AG09309 (cell line): ENCODE measurements at places on chromosomes 12 and 14.

DNA sequence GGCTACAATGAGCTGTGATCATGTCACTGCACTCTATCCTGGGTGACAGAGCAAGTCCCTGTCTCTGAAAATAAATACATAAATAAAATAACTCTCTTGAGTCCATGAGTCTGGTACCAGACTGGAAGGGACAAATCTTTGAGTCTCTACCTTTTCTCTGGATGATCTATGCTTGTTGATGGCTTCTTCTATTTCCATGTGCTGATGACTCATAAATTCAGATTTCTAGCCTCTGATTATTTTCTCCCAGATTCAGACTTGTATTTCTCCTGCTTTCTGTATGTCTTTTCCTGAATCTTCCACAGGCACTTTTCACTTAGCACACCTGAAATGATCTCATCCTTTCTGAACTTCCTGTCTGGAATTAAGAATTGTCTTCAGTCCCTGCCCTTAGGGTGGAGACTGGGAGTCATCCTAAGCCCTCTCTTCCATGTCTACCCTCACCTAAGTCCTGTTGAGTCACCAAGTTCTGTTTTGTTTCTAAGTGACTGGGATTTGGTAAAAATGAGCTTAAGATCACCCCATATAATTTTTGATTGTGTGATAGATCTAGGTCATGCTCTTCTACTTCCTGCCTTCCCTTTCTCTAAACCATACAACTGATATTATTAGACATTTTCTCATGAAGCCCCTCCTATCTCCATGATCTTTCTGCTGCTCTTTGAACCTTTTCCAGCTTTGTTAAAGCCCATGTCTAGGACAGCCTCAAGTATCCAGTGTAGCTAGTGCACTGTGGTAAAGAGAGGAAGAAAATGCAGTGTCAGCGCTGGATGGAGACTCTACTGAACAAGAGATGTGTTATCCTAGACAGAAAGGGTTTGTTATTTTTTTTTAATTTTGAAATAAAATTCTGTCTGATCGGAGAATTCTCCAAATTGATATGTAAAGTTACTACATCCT lies 13.1 kb downstream of the AKAP6 start:
- no peak for DNase-seq

- no peak for DNase-seq
Measured at GRCh38 chr14:32508281-32508680, 179.2 kb downstream of the AKAP6 start.

- no peak for DNase-seq
Measured at GRCh38 chr14:77264466-77265186, 6.4 kb downstream of the NGB start.

- DNase-seq = no peak
Measured at GRCh38 chr12:45974171-45974719, 16.1 kb downstream of the SCAF11 start.

- DNase-seq = no peak
Measured at GRCh38 chr12:45688183-45688582, 41.3 kb upstream of the ARID2 start.
